Stimulated activated CD8-positive, alpha-beta memory T cell treated with anti-CD3 and anti-CD28 coated beads, Interleukin-7, amount 100 ng/mL, for 48 hours (primary cell): ENCODE measurements at places on chromosomes 12 and 14.

GRCh38 chr14:31987721-31988120 is 89.4 kb upstream of the ARHGAP5 start:
- DNase-seq: no peak

DNA sequence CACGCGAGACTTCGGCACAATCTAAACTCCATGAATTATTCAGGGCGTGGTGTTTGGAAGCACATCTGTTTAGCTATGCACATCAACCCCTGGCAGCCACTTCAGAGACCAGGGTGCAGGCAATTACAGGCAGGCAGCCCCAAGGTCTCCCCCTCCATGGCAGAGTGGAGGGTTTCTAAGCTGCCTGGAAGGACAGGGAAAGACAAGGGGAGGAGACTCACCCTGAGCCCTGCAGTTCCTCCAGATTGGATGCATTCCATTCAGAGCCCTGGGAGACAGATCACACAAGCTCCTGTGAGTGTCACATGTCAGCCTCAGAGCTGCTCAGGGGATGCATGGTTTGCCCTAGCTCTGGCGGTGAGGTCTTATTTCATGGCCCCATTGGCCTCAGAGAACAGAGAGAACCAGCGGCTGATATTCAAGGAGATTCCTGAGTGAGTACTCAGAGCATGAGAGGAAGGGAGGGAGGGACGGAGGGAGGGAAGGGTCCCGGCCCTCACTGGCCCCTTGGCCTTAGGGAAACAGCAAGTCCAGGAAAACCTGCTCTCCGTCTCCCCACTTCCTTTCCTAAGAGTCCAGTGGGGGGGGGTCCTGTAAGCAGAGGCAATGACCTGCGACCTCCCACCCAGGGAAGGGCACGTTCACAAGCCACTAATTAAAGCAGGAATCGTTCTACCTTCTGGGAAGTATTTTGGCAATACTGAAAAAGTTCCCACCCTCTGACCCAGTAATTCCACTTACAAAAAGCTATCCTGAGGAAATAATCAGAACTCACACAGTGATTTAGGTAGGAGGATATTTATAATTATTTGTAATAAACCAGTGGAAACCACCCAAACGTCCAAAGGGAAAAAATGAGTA is 55.1 kb downstream of the SSH1 start:
- no peak for DNase-seq

- DNase-seq: no peak
These were observed 114.4 kb upstream of the PARP11 start for GRCh38 chr12:3987571-3987970.

DNA sequence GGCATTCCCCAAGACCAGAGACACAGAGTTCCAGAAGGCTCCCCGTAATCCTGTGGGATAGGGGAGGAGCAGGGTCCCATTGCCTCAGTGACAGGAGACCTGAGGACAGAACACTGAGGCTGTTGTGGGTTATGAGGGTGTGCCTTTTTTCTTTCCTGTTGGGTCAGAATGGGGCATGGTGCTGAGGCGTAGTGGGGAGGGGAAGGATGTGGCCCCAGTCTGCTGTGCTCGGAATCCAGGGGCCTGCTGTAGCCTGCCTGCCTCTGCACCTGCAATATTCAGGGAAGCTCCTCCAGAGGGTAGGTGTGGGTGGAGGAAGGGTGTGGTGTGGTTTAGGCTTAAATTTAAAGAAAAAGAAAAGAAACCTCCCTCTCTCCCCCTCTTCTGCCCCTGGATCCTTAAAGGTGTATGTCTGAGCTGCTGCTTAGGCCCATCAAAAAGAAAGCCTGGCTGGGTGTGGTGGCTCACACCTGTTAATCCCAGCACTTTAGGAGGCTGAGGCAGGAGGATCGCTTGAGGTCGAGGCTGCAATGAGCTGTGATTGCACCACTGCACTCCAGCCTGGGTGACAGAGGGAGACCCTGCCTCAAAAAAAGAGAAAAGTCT is 18.7 kb downstream of the PLEKHG3 start:
- no peak for DNase-seq

- DNase-seq: no peak
These were observed 146.0 kb downstream of the FBXL14 start for GRCh38 chr12:1448336-1448735.

- DNase-seq: no peak
These were observed 776.6 kb downstream of the MED13L start for GRCh38 chr12:115500872-115501271.

DNA sequence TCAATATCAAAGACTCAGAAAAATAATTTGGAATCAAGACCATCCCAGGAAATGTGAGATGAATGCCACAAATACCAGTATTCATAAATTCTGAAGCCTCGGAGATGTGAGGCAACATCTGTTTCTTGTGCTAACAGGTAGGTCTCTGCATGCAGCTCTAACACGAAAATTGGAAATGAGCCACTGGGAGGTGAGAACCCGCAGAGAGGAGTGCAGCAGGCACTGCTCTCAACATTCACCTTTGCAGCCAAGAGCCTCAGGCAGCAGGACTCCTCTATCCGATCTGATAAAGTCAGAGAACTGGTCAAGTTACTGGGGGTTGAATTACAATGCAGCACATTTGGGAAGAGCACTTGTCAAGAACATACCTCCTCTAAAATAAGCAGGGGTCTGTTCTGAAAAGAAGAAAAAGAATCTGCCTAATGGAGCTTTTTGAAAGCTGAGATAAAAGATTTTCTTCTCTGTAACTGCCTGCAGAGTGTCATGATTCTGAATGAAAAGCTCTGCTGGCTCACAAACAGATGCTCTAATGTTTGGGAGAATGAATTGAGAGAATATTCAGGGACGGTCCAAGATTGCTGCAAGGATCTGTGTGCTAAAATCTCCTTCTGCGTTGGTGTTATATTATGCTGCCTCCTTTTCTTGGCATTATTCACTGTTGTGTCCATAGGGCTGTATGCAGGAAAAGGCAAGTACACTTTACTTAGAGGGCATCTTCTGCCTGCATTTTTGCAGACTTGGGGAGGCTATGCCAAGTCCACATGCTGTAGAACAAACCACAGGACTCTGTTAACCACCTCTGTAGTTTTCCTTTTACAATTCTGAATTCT is 209.6 kb upstream of the KRR1 start:
- no peak for DNase-seq

DNA sequence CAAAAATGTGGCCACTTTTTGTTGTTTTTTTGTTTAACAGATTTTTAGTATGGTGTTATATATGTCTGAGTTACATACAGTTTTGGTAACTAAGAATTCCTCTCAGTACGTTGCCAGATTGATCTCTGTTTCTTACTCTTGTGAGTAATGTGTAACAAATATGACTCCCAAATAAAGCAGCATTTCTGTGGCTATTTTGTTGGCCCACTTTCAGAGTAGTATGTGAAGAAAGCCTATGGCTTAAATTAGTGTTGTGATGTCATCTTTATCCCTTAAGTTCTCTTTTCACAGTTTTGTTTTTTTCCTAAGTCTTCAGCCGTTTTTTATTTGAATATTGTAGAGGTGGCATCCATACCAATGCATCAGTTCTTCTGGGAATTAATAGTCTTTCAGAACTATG is 10.7 kb downstream of the PCNX4 start:
- no peak for DNase-seq

DNA sequence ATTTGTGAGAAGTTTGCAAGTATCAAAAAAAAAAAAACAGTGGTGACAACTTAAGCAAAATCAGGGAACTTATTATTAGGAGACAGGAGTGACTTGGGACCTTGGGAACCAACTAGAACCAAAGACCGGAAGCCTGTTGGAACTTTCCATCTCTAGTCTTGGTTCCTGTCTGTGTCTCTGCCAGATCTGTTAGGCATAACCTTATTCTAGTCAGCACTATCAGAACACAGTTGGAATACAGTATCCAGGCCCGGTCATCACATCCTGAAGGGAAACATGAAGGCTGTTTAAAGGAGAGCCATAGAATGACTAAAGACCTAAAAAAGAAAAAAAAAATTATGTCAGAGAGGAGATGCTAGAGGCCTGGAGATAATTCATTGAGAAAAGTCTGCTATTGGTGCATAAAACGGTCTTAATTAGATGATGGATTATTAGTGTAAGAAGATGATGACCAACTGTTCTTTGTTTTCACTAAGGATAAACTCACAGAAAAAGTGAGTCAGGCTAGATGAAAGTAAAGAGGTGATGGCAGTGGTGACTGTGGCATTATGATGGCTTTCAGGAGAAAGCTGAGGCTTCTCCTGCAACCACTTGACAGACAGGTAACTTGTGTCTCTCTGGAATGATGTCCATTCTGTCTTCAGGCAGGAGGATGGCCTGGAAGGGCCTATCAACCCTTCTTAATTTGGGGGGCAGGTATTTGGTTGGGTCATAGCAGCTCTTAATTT is 28.2 kb downstream of the DACT1 start:
- no peak for DNase-seq

- DNase-seq: no peak
These were observed 327.2 kb downstream of the BTG1 start for GRCh38 chr12:91818227-91819131.

GRCh38 chr12:64335886-64336466 is 54.6 kb downstream of the C12orf56 start:
- no peak for DNase-seq

GRCh38 chr14:103101963-103102688 is 7.6 kb downstream of the EXOC3L4 start:
- no peak for DNase-seq

- DNase-seq: no peak
These were observed 164.5 kb downstream of the KIF26A start for GRCh38 chr14:104302794-104303405.

GRCh38 chr12:108577458-108577857 is 15.1 kb downstream of the ISCU start:
- no peak for DNase-seq

DNA sequence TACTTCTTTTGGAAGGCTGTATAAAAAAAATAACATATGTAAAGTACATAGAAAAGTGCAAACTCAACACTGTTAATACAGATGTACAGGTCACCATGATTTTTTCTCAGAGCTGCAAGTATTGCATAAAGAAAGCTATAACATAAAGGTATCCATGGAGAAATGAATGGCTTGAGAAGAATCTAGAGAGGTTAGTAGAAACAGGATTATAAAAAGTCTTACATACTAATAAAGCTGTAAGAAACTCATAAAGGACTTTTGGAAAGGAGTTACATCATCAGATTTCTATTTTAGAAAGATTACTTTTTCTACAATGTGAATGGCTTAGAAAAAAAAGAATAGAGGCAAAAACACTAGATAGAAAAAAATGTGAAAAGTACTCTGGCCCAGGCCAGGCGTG is 46.4 kb downstream of the R3HDM2 start:
- DNase-seq: no peak

- DNase-seq: no peak
These were observed 5.1 kb upstream of the DYRK4 start for GRCh38 chr12:4556735-4557530.

- no peak for DNase-seq
These were observed 17.4 kb upstream of the NAP1L1 start for GRCh38 chr12:76101739-76102385.

DNA sequence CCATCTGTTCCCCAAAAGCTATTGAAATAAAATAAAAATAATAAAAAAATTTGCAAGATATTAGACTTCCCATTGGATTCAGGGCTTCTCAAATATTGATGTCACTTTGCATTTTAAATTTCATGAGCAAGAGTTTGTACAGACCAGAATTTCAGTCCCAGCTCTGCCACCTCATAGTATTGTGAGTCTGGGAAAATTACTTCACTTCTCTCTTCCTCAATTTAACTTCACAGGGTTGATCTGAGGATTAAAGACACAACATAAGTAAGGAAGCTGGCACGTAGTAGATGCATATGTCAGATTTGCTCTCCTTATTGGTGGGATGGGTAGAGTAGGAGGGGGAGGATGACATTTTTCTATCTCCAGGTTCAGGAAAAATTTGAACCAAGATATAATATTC is 32.8 kb downstream of the COX8C start:
- DNase-seq: no peak

GRCh38 chr12:68871921-68872320 is 61.0 kb downstream of the CPM start:
- DNase-seq: no peak

DNA sequence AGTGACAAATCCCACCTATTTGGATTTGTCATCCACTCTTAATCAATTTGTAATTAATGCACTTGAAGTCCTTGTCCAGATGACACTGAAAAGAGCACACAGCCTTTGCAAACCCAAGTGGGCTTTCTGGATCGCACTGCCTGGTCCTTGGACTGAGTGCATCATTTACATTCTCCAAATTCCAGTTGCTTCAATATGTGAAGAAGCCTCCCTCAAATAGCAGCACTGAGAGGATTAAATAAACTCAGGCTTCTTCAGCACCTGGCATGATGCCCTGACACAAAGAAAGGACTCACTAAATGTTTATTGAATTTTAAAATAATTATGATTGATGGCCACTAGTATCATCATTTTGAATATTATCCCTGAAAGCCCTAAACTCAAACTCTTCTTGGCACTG is 496.5 kb downstream of the VRK1 start:
- no peak for DNase-seq

GRCh38 chr12:1776170-1776921 is 44.0 kb upstream of the LRTM2 start:
- no peak for DNase-seq

DNA sequence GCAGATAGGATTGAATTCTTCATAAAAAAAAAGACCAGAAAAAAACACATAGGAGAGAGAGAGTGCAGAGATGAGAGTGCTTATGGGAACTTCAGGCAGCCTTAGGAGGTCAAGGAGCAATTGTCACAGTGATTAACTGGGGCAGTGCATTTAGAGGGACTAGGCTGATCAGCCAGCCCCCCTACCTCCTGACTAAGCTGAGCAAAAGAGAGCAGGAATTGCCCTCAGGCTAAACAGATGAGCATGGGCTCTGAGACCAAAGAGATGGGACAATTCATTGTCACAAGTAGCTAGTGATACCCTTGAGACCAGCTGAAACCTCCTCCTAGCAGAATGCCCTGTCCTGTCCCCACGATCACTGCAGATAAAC is 124.0 kb downstream of the BTG1 start:
- no peak for DNase-seq

DNA sequence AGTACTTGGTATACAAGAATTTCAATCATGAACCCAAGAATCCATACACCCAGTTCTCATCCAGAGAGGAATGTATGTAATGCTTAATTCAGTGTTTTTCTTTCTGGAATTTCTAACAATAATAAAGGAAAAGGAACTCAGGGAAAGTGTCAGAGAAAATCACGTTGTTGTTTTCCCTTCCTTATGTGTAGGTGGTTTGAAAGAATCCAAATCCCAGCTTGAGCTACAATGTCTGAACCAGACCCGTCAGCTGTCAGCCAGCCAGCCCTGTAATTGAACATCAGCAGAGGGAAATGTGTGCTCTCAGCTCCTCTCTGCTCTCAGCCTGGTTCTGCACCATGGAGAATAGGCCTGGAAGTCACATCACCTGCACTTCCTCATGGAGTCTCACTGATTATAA is 126.5 kb downstream of the TMEM30B start:
- DNase-seq: no peak
